HT1080 (cell line): ENCODE measurements at places on chromosomes 1 and 21.

- peak; percentile 52 for DNase-seq
Measured at GRCh38 chr1:27934818-27935549, at the start of gene SMPDL3B. Gene SMPDL3B, plus strand, starts transcription at chr1:27935000. Its CDS starts 184 bp downstream, at chr1:27935184.

- peak; percentile 100 for DNase-seq
Measured at GRCh38 chr1:210373878-210374599, 45.3 kb downstream of the HHAT start.

- DNase-seq: peak; percentile 97
Measured at GRCh38 chr1:3312898-3313575, 141.4 kb upstream of the ARHGEF16 start.

GRCh38 chr1:89358287-89358893, 5.5 kb upstream of the GBP6 start:
- peak; percentile 47 for DNase-seq

DNA sequence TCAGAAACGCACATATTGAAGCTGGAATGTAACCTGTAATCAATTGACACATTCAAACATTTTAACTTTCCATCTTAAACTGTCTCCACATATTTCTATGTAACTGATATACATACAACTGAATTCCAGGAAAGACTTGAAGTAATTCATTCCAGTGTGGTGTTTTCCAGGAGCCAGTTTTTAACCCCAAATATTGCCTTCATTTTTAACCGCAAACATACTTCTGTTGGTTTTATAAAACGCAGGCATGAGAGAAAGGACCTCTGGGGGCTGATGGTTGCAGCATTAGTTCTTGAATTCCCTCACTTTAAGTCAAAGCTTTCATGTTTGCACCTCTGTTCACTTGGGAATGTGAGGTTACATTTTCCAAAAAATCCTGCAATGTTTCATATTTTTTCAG, 204.1 kb downstream of the CRB1 start:
- DNase-seq: no peak

- DNase-seq: no peak
Measured at GRCh38 chr1:230930986-230931385, 47.7 kb downstream of the TTC13 start.

DNA sequence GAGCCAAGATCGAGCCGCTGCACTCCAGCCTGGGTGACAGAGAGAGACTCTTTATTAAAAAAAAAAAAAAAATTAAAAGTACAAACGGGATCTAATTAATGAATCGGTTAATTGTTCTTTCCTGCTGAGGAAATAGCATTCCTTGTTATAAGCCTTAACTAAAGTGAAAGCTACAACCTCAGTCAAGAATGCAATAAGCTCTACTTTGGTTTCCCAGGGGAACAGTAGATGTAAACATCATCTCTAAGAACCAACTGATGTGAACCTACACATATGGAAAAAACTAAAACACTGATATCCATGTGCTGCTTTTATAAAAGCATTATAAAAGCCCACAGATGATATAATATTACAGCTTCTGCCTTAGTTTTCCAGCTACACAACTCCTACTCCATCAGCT, 41.9 kb downstream of the LPGAT1 start:
- DNase-seq: no peak

GRCh38 chr1:91635763-91636162, 135.1 kb downstream of the CDC7 start:
- peak; percentile 27 for DNase-seq

DNA sequence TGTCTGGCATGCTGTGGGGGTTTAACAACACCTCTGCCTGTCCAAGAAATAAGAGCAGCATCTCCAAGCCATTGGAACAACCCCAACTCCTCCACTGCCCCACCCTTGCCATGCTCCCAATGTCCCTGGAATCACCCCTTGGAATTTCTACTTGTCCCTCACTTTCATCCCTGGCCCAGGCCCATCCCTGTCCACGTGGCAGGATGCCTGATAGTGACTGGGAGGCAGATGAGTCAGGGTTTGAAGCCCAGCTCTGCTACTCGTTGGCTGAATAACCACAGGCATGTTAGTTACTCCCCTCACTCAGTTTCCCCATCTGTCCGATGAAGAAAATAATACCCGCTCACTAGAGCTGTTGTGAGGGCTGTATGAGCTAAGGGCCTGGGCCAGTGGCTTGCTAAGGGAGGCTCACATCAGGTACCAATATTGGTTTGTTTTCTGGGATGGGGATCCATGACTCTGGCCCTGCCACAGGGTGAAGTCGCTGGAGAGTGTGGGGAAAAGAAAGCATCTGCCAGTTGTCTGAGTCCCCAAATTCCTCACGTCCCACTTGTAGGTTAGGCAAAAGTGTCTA, 99.4 kb upstream of the TLR5 start:
- peak; percentile 15 for DNase-seq

- no peak for DNase-seq
Measured at GRCh38 chr1:8205771-8206170, 112.1 kb upstream of the SLC45A1 start.

DNA sequence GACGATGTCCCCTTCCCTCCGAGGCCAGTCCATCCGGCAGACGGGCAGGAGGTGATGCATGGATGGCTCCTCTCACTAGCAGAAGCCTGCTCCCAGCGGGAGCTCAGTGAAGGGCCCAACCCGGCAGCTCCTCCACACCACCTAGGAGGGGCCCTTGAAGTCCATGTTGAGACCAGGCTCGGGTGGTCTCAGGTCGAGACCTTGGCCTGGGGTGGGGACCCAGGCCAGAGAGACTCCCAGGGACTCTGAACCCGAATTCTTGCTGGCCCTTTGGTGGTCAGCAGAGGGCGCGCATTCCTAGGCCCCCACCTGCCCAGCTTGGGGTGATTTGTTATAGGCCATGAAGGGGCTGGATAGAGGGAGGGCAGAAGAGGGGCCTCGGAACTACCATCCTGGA, 642 bp upstream of the NT5C1A start:
- DNase-seq: no peak

GRCh38 chr1:36034692-36035091, 49.2 kb upstream of the TEKT2 start:
- peak; percentile 78 for DNase-seq

GRCh38 chr1:184061396-184062003, 10.0 kb downstream of the TSEN15 start:
- no peak for DNase-seq

- no peak for DNase-seq
Measured at GRCh38 chr1:83109692-83110091, 889.2 kb downstream of the TTLL7 start.

DNA sequence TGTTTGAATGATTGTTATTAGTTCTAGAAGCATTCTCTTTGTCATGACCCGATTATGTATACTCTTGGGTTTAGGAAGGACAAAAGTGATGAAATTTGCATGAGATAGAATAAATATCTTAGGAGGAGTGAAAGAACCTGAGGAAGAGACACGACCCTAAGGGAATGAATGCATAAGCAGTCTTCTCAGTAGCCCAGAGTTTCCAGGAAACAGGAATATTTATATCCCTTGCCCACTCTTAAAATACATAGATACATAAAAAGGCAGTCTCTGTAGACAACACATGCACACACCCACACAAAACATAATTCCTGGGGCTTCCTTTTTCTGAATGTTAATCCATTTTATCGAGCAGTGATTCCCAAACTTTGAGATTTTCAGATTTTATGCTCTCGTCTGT, 19.4 kb downstream of the CLEC20A start:
- DNase-seq: no peak

- no peak for DNase-seq
Measured at GRCh38 chr1:15578921-15579682, 5.7 kb downstream of the AGMAT start.

- DNase-seq: no peak
Measured at GRCh38 chr1:223870617-223871574, 25.1 kb upstream of the TP53BP2 start.

GRCh38 chr1:238606896-238607295, 716.2 kb upstream of the ZP4 start:
- peak; percentile 89 for DNase-seq

GRCh38 chr1:64269558-64269884, 66.1 kb downstream of the UBE2U start:
- no peak for DNase-seq

DNA sequence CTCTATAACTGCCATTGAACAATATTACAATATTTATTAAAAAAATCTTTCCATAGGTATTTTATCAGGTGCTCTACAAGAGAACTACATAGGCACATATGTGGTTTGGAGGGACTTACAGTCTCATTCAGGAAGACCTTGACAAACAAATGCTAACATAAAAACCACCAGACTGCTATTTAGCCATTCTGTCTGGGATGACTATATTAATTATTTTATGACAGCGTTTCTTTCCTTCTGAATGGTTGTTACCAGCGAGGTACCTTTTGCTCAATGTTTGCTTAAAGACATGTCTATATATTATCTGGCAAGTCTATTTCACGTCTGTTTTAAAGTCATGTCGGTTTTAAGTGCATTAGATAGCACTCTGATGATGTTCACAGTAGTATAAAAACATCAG, 69.7 kb downstream of the RUNX1 start:
- DNase-seq: no peak

DNA sequence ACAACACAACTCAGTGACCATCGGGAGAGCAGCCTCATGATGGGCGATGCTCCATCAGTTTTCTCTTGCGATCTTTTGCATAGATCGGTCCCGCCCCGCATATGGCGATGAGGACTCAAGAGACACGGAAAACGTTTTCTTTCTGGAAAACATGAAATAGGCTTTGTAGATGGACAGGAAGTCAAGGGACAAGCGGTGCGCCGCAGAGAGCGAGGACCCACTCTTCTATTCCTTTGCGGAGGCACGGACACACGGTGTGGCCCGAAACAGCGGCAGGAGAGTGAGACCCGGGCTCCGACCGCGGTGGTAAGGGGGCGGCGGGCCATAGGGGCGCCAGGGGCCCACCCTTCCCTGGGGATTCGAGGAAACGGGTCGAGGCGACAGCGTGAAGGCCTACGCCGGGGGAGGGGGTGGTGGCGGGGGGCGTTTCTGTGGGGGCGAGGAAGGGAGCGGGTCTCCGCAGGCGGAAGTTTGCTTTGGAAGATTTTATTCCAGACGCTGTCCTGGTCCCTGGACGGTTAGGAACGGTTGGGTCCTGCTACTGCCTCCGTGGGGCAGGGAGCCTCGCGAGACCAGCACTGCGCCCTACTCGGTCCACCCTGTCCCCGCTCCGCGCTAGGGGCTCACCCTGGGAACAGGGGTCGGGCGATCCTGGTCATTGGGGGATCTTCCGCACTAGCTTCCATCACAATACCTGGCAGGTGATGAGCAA, 796 bp upstream of the TDRKH start:
- no peak for DNase-seq

GRCh38 chr1:44019466-44019948, 11.8 kb downstream of the SLC6A9 start:
- DNase-seq: no peak

DNA sequence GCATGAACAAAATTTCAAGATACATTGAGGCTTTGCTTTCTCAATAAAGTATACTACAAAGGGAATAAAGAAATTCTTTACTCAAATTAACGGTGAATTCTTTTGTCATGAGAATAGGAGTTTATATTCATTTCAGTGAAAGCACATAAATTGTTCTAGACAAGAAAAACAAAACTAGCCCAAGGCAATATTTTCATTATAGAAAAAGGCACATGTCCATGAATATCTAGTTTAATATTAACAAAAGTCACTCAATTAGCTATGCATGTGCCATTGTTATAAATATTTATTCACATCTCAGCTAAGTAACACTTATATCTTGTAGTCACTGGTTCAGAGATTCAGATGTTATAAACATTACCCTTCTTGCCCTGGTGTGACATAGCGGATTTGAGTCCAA, 369.3 kb downstream of the GPATCH2 start:
- no peak for DNase-seq

DNA sequence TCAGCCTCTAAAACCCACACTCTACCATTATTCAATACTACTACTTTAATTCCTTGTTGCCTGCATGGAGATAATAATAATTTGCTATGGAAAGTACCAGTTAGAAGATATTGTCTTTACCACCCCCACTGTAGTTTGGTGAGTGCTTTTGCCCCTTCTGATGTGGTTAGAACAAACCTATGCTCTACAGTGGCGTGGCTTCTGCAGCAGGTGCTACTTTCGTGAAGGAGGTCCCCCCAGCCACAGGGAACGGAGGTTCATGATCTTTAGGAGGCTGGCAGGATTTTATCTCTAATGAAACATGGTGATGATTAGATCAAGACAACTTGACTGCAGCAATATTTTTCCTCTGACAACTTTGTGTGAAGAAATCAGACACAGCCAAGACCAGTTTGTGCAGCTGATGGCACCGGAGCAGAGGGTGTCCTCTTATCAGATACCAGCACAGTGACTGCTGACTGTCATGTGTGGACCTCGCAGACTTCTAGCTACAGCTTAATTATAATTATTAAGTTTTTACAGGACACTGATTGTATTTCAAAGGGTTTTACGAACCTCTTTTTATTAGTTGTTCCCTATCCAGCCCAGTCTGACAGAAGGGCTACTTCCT, 10.7 kb upstream of the TCHH start:
- DNase-seq: no peak

- DNase-seq: no peak
Measured at GRCh38 chr1:23722652-23723051, 20.6 kb upstream of the ELOA start.

DNA sequence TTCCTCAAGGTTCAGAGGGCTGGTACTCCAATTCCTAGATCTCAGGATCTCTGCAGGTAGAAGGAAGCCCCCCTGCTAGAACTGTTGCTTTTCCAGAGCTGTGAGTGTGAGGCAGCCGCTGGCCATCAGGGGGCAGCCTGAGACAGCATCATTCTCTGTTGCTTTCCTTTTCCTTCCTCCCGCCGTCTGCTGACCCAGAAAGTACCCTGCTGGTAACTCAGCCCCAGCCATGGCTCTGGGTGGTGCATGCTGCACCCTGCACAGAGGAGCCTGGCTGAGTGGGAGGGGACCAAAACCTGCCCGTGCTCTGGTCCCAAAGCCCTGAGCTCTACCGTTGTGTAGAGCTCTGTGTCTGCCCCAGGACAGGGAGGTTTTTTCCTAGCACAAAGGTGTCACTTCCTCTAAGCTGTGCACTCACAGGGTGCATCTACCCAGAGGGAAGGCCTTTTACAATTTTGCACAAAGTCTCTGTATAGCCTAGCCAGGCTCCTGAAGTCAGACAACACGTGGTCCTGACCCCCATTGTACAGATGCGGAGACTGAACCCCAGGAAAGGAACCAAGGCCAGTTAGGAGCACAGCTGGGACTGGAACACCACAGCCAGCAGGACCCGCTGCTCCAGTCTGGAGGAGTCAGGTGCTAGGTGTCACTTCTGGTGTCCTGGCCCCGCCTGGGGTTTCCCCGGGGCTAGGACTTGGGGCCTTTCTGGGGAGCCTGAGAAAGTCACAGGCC, 5.6 kb upstream of the FAM131C start:
- DNase-seq: peak; percentile 80
